ENCODE measurements at places on chromosomes 6 and 20.
A peak's percentile ranks its signal among the peaks of the same experiment; 100 is the strongest.

DNA sequence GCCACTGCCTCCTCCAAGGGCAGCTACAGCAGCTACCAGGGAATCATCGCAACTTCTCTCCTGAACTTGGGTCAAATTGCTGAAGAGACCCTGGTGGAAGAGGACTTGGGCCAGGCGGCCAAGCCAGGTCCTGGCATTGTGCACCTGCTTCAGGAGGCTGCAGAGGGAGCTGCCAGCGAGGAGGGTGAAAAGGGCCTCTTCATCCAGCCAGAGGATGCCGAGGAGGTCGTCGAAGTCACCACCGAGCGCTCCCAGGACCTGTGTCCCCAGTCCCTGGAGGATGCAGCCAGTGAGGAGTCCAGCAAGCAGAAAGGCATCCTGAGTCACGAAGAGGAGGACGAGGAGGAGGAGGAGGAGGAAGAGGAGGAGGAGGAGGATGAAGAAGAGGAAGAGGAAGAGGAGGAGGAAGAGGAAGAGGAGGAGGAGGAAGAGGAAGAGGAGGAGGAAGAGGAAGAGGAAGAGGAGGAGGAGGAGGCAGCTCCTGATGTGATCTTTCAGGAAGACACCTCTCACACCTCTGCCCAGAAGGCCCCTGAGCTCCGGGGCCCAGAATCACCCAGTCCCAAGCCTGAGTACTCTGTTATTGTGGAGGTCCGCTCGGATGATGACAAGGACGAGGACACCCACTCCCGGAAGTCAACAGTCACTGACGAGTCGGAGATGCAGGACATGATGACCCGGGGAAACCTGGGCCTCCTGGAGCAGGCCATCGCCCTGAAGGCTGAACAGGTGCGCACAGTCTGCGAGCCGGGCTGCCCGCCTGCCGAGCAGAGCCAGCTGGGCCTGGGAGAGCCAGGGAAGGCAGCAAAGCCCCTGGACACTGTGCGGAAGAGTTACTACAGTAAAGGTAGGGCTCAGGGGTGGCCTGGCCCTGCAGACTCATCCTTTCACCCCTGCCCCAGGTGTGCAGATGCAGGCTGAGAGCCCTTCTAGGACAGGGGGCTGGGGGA is 43.7 kb downstream of the MYT1 start:
- no peak for DNase-seq

- no peak for DNase-seq
Measured at GRCh38 chr6:167233490-167233889, 57.6 kb upstream of the UNC93A start.

- DNase-seq, result no peak
Measured at GRCh38 chr6:89509777-89510281, 76.9 kb downstream of the ANKRD6 start.

DNA sequence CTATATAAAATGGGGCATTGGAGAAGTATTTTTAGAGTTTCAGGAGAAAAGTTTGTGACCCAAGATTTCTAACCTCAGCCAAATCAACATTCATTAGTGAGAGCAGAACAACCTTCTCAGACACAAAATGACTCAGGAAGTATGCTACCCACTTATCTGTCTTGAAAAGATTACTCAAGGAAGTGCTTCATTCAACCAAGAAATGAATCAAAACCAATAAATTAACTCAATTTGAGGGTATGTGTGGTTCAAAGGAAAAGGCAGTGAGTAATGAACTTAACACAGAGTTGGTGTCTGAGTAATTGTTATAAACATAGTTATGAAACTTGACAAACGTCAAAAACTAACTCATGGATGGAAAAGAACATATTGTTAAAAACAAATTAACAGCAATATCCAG is 227.6 kb downstream of the HAO1 start:
- no peak for DNase-seq

- DNase-seq, result peak; percentile 78
Measured at GRCh38 chr6:125201961-125202729, 48.6 kb downstream of the TPD52L1 start.

GRCh38 chr6:111070105-111071005 is 16.9 kb upstream of the SLC16A10 start:
- no peak for DNase-seq

GRCh38 chr6:140007525-140007924 is 633.1 kb upstream of the CITED2 start:
- no peak for DNase-seq

DNA sequence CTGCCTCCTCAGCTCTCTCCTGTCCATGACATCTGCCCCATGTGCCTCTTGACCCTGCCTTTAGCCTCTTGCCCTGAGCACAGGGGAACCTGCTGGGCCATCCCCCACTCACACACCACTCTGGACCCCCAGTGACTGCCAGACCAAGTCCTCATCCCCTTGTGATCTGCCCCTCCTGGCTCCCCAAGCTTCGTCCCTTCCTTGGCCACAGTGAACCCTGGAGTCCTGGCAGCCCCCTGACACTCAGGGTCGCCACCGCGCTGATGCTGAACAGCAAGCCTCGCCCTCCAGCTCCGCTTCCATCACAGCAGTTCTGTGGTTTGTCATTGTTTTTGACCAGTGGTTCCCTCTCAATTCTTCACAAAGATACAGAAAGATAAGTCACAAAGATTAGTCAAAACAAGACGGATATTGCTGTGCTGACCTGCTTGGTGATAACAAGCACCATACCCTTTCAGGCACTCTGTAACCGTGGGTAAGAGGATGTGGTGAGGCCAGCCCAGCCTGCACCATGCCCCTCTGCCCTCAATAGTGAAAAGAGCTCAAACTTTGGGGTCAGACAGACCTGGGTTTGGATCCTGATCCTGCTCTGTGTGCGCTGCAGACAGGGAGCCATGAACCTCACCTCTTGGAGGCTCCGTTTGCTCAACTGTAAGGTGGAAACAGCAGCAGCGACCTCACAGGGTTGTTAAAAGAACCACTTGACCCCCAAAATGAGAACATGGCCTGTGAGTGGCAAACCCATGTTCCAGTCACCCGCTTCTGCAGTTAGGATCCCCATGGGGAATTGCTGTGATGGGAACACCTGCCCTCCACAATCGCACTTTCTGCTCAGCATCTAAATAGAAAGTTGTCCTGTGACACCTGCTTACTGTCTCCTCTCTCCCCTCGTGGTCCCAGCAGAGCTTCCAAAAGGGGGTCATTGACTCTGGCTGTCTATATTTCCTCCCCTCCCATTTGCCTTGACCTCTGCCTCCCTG is 114.5 kb downstream of the TOX2 start:
- no peak for DNase-seq

- DNase-seq, result no peak
Measured at GRCh38 chr6:46500382-46500781, 9.1 kb upstream of the RCAN2 start.

- no peak for DNase-seq
Measured at GRCh38 chr6:83758533-83758932, 49.6 kb upstream of the SNAP91 start.

- DNase-seq, result no peak
Measured at GRCh38 chr6:93177918-93178317, 241.4 kb downstream of the EPHA7 start.

DNA sequence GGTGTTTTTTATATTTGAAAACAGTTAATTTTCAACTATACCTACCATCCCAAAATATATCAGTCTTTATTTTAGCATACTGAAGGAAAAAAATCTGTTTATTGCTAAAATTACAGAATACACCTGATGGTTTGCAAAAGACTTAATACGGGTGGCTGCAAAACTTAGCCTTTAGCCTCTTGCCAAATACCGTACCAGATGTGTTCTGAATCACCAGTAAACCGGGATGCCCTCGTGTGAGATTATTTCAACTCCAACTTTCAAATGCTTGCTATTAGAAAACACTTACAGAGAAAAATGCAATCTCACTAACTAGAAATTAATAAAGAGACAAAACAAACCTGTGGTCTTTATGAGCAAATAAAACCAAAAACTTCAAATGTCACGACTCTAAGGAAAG is 36.0 kb downstream of the REV3L start:
- no peak for DNase-seq

DNA sequence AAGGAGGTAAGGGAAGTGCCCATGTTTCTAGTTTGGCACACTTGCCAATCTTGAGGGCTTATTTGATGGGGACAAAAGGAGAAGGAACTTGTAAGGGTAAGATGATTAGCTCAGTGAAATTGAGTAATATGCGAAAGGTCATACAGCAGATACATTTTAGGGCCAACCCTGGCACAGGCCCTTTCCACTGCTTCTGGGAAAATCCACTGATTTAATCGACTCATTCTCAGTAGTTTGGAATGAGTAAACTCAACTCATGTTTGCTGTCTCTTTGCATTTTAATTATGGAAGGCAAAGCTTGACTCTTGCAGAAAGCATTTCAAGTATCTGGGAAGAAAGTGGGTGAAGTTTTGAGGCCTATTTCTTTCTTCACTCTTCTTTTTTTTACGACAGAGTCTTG is 20.0 kb downstream of the PHF20 start:
- DNase-seq, result no peak

- no peak for DNase-seq
Measured at GRCh38 chr6:13674533-13675190, 37.0 kb downstream of the RANBP9 start.

GRCh38 chr6:132612449-132613108 is 11.5 kb downstream of the TAAR2 start:
- DNase-seq, result no peak

GRCh38 chr6:70811788-70812187 is 144.1 kb downstream of the SMAP1 start:
- no peak for DNase-seq

All from sigmoid colon (tissue), 7 donors.